T-helper 17 cell (primary cell): ENCODE measurements at places on chromosomes 2 and 18.

- no peak for DNase-seq
These were observed 173.9 kb upstream of the PID1 start for GRCh38 chr2:229445019-229445418.

DNA sequence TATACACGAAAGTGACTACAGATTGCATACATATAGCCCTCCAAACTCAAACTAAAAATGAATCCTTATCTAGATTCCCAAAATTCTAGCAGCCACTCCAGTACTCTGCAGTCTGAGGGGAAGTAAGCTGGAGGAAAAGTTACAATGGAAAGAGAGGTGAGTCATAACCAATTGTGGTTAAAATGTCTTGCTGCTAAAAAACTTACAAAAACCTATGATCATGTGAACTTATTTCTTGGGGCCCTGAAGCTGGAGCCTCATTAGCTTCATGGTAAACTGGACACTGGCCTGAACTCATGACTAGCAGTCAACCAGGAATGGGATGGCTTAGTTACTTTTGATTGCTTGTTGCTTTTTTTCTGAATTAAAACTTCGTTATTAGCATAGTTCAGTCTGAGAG lies 175.9 kb downstream of the SLC4A3 start:
- DNase-seq: no peak

DNA sequence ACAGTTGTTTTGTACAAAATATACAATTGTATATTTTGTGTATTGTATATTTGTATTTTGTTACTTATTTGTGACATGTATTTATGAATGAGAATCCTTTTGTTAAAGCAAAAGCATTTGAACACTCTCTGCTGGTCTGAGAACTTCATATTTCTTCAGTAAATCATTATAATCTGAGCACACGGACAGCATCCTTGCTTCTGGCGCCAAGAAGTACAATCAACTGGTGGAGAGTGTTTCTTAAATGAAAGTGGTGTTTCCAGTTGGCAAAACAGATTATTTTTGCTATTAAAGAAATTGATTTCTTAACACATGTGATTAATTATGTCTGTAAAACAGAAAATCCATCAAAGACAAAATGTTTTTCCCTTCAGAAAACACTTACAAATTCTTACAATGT lies 95.1 kb upstream of the COPS8 start:
- no peak for DNase-seq

DNA sequence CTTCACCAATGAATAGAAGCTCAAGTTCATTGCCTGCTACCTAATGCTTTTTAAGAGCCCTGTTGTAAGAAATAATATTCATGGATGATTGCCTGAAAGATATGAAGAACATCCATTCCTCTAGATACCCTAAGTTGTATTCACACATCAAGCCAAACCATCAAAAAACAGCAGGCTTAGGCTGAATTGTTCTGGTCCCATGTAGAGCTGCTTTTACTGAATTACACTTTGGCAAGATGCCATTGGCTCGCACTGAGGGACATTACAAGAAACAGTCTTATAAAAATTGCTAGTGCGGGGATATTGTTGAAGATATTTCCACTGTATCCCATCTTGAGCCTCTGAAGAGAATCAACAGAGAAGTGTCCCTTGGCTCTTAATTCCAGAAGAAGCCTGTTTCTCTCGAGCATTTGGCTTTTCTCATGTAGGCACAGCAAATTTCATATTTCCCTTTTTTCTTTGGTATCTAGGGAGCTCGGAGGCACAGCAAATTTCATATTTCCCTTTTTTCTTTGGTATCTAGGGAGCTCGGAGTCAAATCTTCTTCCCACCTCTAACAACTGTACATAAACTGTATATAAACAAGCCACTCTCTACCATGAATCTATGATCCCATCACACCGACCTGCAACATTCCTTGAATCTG lies 107.5 kb downstream of the COLEC12 start:
- DNase-seq: no peak

- DNase-seq: no peak
These were observed 5.1 kb upstream of the KCMF1 start for GRCh38 chr2:84965827-84966226.

GRCh38 chr18:59159265-59159664 lies 19.6 kb downstream of the SEC11C start:
- no peak for DNase-seq

- DNase-seq: no peak
These were observed 41.8 kb upstream of the ATG16L1 start for GRCh38 chr2:233209533-233210171.

GRCh38 chr2:232926431-232926939 lies 56.4 kb downstream of the SNORC start:
- no peak for DNase-seq

DNA sequence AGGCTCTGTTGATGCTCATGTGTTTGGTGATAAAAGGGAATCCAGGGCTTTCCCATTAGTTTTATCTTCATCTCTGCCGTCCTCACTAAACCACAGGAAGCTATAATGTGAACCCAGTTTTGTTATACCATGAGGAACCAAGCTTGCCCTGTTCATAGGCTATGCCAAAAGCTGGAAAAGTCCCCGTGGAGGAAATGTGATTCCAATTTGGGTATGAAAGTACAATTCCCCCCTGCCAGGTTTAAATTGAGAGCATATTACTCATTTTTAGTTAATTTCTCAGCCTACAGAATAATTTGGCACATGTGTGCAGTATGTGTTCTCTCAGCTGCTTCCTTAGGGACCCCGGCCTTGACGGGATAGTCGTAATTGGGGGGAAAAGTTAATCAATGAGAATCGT lies 327.4 kb downstream of the RND3 start:
- DNase-seq: no peak
